ENCODE measurements at places on chromosomes 11 and 22.
A peak's percentile ranks its signal among the peaks of the same experiment; 100 is the strongest.

DNA sequence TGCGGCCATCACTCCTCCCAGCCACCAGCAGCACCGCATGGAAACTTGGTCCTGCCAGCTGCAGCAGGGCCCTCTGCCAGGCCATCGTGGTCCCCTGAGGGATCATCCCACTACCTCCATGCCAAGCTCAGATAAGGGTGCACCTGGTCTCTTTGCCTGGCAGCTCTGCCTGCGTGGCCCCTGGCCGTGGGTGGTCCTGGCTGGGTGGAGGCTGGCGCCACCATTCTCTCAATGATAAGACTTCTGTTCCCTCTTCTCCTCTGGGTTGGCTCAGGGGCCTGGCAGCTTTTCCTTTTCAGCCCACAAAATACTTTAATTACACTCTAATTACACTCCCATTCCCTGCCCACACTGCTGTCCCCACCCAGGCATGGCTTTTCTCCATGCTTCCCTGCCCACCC, 26.8 kb upstream of the TSKU start:
- no peak for DNase-seq

DNA sequence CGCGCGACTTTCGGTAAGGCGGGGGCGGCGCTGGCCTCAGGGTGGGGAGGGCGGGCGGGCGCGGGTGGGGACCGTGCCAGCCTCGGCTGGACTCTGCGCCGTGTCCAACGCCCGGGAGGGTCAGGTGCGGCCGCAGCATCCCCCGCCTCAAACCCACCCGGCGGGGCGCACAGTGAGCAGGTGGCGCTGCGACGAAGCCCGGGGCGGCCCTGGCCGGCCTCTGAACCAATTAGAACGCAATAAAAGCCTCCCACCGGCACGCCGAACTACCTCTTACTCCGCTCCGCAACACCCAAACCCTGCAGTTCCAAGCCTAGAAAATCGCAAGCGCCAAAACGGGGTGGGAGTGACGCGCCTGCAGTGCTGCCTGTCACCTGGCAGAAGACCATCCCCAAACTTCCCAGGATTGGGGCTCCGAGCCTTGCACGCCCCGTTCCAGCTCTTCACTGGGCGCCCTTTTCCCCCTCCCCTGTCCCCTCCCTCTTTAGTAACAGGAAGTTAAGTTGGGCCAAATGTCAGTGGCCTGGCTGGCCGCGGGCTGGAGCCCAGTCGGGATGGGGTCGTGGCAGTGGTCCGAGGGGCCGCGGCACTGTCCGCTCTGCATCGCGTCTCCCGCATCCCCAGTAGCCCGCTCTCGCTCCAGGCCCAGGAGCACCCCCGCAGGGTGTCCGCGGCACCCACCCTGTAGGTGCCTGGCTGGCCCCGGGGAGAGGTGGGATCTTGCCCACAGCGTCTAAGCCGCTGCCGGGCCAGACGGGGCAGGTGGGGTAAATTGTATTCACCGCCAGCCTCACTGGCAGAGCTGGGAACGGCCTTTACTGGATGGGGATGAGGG, 541 bp downstream of the MICAL2 start:
- no peak for DNase-seq

DNA sequence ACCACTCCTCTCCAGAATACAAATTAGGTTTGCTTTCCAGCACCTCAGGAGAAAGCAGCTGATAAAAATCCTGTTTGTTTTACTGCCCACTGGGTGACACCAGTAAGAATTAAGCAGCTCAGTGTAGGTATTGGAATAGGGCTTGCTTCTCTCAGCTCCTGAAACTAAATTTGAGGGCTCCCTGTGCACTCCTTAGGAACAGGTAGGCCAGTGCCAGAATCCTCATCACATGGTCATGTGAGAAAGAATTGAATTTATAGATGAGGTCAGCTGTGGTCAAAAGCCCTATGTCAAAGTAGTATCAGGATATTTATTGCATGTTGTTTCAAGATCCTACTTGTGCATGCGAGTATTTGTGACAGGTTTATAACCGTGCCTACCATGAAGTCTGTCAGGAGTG, 1.0 kb downstream of the PRSS23 start:
- no peak for DNase-seq

DNA sequence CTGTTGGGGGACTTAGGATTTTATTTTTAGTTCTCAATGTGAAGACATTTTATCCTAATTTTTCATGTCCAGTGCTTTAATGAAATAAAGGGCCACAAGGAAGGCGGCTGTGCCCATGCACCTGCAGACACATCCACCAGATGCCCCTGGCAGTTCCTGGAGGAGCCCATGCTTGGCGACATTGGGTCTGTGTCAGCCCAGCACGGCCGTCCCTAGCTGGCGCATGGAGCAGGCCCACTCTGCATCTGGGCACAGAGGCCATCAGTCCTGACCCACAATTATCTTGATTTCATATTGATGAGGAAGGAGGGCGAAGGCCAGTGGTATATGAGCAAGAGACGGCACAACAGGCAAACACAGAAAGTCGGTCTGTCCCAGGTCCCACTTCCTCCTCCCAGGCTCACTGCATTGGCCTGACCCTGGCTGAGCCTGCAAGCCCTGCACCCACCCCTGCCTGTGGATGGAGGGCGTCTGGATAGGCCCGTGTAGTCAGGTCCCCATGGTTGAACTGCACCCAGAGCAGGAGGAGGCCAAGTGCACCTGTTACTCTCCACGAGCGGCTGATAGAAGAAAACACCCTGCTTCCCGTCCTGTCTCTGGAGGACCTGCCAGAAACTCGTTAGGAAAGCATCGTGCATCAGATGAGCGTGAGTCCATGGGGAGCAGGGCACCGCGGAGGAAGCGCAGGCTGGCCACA, 296.9 kb downstream of the BRD1 start:
- no peak for DNase-seq

- DNase-seq = no peak
Observed at GRCh38 chr11:6655790-6656583, at the start of gene DCHS1. Gene DCHS1 (minus strand): TSS chr11:6655809. CDS start chr11:6641613, 14,196 bp downstream.

GRCh38 chr11:94910270-94910669, 63.1 kb downstream of the CWC15 start:
- DNase-seq = no peak

DNA sequence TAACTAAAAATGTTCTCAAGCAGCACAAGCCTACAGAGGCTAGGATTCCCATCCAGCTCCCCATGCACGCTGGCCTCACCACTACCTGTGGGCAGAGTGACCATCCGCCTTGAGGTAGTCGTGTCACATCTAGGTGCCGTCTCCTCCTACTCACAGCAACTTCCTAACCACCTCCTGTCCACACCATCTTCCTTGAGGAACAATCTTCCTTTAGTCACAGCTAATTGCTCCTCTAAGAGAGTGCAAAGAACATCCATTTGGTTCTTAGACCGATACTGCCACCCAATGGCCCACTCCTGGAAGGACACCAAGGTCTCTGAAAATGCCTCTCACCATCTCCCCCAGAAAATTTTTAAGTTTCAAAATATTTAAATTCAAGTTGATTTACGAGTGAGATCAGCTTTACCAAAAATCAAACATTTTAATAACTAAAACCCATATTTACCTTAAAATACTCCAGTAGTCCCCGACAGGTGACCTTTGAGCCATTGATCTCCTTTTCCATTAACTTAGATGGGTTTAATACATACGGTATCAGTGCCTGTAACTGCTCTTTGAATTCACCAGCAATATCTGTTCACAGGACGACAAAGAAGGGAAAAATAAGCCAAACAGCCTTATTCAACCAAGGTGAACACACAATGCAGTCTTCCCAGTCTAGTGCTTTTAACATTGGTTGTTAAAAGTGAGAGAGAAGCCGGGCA, 21.7 kb upstream of the PLAAT3 start:
- peak; percentile 43 for DNase-seq

GRCh38 chr11:82959987-82960778, 58.6 kb downstream of the DDIAS start:
- DNase-seq = no peak

- no peak for DNase-seq
Observed at GRCh38 chr22:32236970-32237369, 18.2 kb downstream of the SLC5A4 start.

GRCh38 chr11:93114304-93114703, 83.5 kb downstream of the SLC36A4 start:
- DNase-seq = no peak

GRCh38 chr11:128772814-128773213, 78.9 kb downstream of the FLI1 start:
- DNase-seq = no peak

DNA sequence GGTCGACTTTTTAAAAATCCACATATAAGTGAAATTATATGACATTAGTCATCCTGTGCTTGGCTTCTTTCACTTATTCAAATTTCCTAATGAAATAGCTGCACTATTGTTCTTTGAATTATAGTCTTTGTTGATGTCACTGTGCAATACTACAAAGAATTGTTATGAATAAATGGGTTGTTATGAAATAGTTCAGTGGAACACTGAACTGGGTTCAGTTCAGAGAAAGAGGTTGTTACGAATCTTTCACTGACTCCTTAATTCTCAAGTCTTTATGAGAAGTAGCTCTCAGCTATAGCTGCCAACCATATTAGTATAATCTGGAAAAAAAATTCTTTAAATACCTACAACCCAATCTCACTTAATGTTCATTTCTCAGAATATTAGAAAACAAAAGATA, 42.3 kb downstream of the CASP12 start:
- DNase-seq = no peak

DNA sequence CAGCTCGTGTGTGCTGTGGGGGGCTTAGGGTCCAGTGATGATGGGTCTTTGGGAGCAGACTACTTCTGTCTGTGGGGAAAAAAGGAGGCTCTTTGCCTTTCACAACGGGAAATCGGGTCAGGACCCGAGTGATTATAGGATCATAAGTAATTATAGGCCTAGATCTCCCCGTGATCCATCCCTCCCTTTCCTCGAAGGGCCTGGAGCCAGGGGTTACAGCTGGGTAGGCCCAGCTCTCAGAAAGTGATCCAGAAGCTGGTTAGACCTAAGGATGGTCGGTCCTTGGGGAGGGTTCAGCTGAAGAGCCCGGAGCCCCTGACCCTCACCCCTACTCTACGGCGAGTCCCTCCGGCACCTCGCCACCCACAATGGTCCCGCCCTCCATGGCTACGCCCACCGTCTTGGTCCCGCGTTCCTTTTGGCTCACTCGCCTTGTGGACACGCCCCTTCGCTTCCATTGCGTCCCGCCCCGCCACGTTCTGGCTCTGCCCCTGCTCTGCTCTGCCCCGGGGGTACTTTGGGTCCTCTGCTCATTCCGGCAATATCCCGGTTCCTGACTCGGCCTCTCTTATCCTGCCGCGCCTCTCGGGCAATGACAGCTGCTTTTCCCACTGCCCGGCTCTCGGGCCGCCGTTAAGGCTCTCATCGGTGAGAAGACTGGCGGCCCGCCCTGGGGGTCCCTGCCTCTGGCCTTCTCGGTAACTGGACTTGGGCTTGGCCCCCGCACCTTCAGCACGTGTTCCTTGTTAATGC, 5.0 kb downstream of the IGSF22 start:
- DNase-seq = peak; percentile 41

Data from HCEC 1CT (cell line).